NB4 (cell line): ENCODE measurements at places on chromosomes 4 and X.
A peak's percentile ranks its signal among the peaks of the same experiment; 100 is the strongest.

- DNase-seq, result no peak
Measured at GRCh38 chr4:2911868-2912267, 51.3 kb downstream of the NOP14 start.

- DNase-seq, result peak; percentile 1
Measured at GRCh38 chrX:106959901-106960300, 39.7 kb downstream of the CLDN2 start.

GRCh38 chrX:107675823-107676555 lies 47.7 kb downstream of the PRPS1 start:
- DNase-seq, result peak; percentile 93

- no peak for DNase-seq
Measured at GRCh38 chr4:137467537-137467936, 64.8 kb downstream of the PCDH18 start.

- no peak for DNase-seq
Measured at GRCh38 chr4:26051240-26051639, 137.2 kb downstream of the SMIM20 start.

- no peak for DNase-seq
Measured at GRCh38 chrX:77433001-77433400, 14.2 kb upstream of the FGF16 start.

GRCh38 chr4:189124149-189124758 lies 816.4 kb upstream of the FRG1 start:
- DNase-seq, result peak; percentile 26
